Activated T-cell treated with anti-CD3 and anti-CD28 coated beads, Interleukin-2, amount 50 U/mL, for 72 hours (primary cell): ENCODE measurements at places on chromosomes 6 and 20. TPM values are rescaled to one million over a fixed set of nuclear protein-coding genes. Genes with fewer than 3 reads are reported as not detected.

DNA sequence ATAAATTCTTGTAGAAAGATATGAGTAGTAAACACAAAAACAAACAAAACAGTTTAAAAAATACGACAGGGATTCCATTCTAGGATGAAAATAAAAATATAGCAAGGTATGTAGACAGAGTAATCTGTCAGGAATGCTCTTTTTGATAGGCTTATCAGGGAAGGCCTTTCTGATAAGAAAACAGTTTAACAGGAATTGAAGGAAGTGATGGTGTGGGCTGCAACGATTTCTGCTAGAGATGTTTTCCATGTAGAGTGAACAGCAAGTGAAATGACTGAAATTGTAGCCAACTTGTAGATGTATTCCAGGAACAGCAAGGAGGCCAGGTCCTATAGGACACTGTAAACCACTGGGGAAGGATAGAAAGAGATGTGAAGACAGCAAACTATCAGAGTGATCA, 689.7 kb upstream of the GJE1 start:
- no peak for DNase-seq

The ADGB gene
- total RNA-seq = 0.14 TPM

GRCh38 chr20:52166150-52166549, 25.4 kb downstream of the ZFP64 start:
- no peak for DNase-seq

The TBC1D32 gene
- 7.4 TPM for total RNA-seq

DNA sequence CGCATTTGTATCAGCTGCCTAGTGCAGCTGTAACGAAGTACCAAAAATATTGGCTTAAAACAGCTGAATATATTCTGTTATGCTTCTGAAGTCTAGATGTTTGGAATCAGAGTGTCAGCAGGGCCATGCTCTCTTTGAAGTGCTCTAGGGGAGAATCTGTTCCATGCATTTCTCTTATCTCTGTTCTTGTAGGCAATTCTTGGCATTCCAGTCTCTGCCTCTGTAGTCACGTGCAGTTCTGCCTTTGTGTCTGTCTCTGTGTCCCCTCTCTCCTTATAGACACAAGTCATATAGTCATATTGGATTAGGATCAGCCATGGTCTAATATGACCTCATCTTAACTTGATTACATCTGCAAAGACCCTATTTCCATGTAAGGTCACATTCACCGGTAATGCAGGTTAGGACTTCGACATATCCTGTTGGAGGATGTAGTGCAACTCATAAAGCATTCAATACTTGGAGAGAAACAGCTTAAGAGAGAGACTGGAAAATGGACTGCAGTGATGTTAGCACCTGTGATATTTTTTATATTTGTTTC, 18.6 kb downstream of the FAM83B start:
- DNase-seq = no peak
